ENCODE measurements at places on chromosomes 3 and 15.

- no peak for DNase-seq
These were observed 101.7 kb downstream of the ETFA start for GRCh38 chr15:76209523-76209922.

DNA sequence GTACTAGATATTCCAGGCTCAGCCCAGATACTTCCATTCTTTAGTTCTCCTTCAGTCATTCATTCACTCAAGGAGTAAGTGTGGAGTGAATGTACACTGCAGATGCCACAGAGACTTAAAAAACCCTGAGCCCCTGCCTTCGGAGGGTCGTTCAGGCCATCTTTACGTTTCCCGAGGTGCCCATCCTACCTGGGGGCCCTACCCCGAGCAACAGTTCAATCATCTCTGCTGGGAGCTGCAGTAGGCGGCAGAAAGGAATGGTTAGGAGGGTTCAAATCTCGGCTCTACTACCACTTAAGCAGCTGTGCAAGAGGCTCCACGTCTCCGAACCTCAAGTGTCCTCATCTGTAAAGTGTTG lies 613 bp downstream of the SEC13 start:
- DNase-seq = no peak

DNA sequence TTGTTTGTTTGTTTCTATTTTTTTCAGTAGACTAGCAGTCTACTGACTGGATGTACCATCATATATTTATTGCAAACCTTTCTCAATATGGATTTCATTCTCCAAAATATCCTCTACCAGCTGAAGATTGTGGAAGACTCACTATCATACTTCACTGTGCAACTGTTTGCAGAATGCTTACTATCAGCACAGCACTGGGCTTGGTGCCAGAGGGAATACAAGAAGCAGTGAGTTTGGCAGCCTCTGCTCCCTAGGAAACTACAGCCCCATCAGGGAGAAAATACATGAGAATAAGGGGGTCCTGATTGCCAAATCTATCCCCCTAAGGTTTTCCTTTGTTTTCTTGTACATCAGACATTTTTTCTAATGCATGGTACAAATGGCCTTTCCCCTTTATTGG lies 27.5 kb downstream of the AQP9 start:
- DNase-seq = peak; percentile 33

GRCh38 chr3:40765884-40766283 lies 241.1 kb downstream of the ZNF621 start:
- no peak for DNase-seq

DNA sequence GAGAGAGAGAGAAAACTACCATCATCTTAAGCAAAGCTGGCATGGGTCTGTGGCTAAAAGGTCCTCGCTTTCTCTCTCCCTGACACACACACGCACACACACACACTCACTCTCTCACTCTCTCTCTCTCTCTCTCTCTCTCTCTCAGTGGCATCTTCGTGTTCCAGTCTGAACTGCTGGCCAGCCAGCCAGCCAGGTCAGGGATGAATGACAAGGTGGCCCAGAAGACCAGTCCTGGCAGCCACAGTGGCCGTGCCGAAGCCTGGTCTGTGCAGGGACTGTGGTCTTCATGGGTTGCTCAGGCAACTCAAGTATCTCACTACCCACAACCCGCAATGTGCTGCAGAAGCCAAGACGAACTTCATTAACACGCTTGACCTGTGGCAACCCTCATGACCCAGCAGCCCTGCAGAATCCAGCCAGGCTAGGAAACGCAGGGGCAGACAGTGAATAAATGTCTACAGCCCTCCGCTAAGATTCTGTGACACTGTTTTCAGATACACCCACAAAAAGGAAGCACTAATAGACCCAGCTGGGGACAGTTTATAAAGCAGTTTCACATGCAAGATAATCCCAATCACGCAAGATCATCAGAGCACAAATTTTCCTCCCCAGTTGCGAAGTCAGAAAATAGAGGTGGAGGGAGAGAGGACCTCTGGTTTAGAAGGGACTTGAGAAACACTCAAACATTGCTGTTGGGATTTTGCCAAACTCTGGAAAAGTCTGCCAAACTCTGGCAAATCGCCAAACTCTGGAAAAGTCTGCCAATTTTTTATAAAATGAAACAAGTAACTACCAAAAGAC lies 66.4 kb downstream of the XXYLT1 start:
- DNase-seq = no peak

DNA sequence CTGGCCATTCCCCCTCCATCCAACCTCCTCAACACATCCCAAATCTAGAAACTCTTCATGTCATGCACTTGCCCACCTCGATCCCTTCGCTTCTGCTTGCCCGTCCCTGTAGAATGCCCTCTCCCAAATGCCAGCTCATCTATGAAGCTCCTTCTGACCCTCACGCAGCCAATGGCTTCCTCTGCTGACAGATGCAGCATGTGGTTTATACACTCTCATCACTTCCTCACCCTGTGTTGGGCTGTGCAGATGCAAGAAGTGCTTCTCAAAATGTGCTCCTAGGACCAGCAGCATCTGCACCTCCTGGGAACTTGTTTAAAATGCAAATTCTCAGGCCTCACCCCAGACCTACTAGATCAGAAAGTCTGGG lies 51.7 kb downstream of the SEMA5B start:
- no peak for DNase-seq

DNA sequence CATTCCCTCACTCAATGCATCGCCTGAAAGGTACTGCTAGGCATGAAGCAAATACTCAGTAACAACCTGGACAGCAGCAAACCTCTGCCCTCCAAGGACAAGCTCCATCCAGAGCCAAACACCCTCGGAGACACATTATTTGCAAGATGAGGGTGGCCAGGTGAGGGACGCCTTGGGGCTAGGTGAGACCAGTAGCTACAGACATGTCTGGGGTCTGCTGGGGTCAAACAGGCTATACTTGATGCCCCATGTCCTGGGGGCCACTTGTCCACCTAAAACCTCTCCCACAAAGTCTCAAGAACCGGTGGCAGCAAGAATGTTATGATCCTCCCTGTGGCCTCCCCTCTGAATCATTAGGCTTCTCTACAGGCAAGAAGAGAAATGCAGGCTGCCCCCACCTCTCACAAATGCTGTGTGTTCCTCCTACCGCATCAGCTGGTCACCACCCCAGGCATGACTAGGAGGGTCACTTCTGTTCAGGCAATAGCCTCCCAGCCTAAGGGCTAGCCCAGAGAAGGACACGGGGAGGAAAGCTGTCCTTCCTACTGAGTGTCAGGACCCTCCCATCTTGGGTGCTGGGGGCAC lies 54.3 kb downstream of the TBC1D2B start:
- no peak for DNase-seq

Data from dorsolateral prefrontal cortex (tissue), 122 donors.